ENCODE measurements at places on chromosomes 12 and 14.

- DNase-seq: no peak
Measured at GRCh38 chr12:89729946-89730459, 21.4 kb upstream of the ATP2B1 start.

DNA sequence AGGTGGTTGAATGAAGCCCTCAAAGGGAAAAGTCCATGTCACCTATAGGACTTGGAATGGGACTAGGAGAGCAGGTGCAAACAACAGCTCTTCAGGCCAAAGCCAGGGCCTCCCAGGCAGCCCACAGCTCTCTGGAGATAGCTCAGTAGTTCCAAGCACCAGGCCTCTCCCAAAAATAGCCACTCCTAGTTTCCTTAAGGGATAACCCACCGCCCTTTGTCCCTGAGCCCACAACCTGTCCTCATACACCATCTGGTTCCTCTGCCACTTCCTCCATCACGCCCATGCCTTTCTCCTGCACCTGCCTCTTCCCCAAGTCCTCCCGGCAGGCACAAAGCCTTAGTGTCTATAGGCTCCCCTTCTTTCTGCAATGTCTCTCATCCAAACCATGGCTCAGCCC, 2.1 kb downstream of the RAB15 start:
- DNase-seq: no peak

GRCh38 chr14:90548455-90548854, 151.6 kb downstream of the CALM1 start:
- DNase-seq: no peak

DNA sequence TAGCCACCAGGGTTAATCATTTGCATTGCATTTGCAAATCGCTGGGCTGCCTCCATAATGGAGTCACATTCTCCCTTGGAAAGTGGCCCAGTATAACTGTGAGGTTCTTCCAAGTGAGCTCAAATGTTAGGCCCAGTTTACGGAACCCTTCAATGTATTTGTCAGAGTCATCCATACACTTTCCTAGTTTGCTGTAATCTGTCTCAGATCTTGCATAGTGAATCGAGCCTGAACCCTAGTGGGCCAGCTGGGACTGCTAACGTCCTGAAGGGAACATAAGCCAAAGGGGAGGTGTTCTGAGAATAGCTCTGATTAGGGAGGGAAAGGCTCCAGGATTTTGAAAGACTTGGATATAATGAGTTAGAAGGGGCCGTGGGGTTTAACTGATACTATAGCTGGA, 406.3 kb downstream of the SLC6A15 start:
- DNase-seq: no peak

- DNase-seq: no peak
Measured at GRCh38 chr12:22969521-22969920, 344.6 kb downstream of the ETNK1 start.

DNA sequence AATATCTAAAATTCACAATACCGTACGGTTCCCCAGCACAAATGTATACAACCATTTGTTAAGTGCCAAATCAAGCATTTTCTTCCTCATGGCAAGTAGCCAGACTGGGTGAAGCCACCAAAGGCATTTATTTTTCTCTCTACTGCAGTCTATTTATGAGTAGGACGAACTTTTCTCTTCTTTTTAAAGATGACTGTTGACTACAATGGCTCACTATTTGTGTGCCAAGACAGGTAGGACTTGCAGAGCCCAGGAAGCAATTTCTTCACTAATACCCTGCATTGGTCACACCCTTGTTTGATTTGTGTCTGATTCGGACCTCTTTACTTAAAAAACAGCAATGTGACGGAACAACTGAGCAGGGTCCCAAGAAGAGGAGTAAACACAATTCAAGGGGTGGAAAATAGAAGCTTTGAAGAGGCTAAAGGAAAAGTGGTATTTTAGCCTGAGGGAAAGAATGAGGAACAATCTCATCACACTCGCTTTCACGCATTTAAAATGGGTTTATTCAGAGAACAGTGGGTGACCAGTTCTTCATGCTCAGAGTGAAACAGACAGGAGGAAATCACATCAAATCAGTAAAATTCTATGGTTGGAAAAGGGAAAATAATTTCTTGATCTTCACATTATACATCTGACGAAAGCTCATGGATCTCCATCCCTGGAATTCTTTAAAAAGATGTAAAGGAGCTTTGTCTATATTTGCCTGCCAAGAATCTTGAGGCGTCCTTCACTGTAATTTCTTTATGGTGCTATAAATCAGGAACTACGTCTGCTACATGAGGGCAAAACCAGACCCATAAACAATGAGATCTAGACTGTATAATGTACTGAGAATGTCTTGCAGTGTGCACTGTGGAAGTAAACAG, 183.8 kb downstream of the PPM1H start:
- DNase-seq: no peak

GRCh38 chr12:1573960-1574864, 20.2 kb downstream of the FBXL14 start:
- no peak for DNase-seq

DNA sequence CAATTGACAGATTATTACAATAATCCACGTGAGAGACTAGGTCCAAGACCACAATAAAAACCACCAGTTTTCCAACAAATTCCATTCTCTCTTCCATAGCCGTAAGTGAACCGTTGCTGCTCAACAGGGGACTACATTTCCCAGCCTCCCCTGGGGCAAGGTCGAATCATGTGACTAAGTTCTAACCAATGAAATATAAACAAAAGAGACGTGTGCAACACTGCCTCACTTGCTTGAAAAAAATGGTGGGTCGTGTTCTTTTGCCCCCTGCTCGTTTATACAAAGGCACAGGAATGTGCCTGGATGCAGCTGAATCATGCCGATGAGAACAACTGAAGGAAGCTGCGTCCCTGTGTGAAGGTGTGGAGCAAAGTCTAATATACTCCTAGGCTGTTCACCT, 51.1 kb downstream of the HSPB8 start:
- DNase-seq: no peak

DNA sequence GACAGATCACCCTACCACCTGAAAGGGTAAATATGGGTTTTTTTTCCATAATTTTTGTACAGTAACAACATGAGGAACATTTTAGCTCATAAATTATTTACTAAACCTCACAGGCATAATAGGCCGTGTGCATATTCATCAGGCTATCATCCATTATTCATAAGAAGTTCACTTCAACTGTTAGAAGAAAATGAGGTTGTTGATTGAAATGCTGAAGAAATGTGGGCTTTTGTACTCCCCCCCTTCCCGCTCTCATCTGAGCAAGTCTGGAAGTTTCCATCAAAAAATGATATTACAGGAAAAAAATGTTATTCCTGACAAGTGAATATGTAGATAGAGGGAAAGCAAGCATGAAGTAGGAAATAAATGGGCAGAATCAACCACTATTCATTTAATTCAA, 7.9 kb upstream of the POU6F1 start:
- DNase-seq: no peak

GRCh38 chr14:52825085-52825484, 33.7 kb upstream of the GNPNAT1 start:
- DNase-seq: no peak

GRCh38 chr12:93847517-93848474, 170.6 kb downstream of the CRADD start:
- no peak for DNase-seq

DNA sequence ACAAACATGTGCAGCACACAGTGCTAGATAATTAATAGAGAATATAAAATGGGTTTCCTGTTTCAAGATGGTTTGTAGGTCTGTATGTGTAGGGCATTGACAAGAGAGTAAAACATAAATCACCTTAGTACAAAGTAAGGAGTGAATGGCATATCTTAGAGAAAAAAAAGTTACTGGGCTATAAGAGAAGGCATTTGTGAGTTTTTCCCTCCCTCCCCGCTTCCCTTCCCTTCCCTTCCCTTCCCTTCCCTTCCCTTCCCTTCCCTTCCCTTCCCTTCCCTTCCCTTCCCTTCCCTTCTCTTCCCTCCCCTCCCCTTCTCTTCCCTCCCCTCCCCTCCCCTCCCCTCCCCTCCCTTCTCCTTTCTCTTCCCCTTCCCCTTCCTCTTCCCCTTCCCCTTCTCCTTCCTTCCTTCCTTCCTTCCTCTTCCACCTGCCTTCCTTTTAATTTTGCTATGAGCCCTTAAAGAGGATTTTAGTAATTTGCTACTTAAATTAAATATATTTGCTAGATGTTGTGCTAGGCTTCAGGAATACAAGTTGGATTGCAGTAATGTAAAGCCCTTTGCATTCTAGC, 57.1 kb downstream of the LRRK2 start:
- DNase-seq: no peak

- no peak for DNase-seq
Measured at GRCh38 chr12:13695781-13696180, 285.6 kb downstream of the GRIN2B start.

DNA sequence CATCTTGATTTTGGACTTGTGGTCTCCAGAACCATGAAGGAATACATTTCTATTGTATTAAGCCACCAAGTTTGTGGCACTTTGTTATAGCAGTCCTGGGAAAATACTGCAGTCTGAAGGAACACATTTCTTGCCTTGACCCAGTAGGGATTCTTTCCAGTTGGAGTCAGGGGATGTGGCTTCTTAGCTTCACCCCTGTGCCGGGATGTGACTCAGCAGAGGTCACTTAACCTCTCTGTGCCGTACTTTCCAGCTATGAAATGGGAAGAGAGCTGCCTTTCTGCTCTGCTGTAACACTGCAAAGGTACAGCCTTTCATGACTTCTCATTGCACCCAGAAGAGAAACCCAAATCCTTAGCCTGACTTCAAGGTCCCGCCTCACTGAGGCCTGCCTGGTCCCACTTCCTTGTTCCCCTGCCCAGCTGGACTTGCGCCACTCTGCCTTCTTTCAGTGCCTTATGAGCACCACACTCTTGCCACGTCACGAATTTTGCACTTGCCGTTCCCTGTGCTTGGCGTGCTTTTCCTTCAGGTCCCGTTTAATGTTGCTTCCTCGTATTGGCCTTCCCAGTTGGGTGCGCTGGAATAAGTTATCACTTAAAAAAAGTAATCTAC, 24.2 kb downstream of the CHST11 start:
- no peak for DNase-seq

DNA sequence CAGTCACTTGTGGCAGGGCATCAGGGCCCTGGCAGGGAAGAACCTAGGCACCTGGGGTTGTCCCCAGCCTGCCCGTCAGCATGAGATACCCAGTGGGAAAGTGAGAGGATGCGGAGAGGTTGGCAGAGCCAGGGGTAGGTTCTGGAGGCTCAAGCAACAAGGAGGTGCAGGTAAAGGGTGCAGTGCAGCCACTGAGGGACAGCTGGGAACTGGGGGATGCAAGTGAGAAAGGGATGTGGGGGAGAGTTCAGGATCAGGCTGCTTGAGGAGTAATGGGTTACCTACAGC, 18.7 kb downstream of the VASH1 start:
- no peak for DNase-seq

- no peak for DNase-seq
Measured at GRCh38 chr12:19299765-19300164, 139.5 kb upstream of the AEBP2 start.

DNA sequence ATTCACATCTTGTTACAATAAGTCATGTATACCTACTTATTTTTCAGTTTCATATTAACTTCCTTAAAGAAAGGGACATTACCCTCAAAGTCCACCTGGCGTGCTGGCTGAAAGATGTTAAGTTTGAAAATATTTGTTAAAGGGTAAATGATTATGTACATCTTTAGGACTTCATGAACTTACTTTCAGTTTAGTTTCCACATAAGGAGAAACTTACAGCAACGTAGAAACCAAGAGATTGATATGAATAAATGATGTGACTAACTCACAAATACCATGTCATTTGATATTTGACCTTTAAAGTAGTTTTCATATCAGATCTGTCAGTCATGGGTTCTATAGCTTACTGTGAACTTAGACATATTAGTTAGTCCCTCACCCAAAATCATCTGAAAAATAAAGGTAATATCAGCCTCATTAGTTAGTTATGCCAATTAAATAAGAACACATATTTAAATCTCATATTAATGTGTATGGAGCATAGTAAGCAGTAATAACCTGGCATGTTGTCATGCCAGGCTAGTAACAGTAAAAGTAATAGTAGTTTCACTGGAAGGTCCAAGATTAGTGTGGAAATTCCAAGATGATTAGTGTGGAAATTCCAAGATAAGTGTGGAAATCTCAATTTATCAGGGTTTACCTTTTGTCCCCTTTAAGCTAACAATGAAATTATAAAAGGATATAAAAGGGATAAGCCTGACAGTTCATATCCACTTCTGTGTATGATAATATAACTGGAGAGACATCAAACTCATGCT, 1.9 kb upstream of the CLEC2D start:
- DNase-seq: no peak

GRCh38 chr12:46227616-46228015, 41.2 kb downstream of the SLC38A1 start:
- DNase-seq: no peak

- DNase-seq: no peak
Measured at GRCh38 chr14:24659916-24660570, 26.1 kb upstream of the GZMB start.

DNA sequence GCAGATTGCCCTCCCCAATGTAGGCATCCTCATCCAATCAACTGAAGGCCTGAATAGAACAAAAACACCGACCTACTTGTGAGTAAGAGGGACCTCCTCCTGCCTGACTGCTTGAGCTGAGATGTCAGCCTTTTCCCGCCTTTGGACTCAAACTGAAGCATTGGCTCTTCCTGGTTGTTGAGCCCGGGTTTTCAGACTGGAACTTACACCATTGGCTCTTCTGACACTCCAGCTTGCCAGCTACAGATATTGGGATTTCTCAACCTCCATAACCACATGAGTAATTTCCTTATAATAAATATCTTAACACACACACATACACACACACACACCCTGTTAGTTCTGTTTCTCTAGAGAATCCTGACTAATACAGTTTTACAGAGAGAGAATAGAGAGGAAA, 173.4 kb upstream of the NTF3 start:
- no peak for DNase-seq

DNA sequence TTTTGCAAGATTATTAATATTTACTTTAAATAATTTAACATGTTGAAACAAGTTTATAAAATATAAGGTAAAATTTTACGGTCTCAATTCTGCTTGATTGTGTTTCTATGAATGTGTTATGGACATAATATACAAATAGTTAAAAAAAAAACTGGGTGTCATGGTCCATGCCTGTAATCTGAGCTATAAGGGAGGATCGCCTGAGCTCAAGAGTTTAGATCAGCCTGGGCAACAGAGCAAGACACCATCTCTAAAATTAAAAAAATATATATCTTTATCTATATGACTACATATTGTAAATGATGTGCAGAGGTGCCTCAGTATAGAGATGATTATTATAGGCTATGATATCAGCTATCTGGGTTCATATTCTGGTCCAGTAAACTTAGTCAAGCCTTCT, 9.9 kb downstream of the PAPOLA start:
- DNase-seq: no peak

DNA sequence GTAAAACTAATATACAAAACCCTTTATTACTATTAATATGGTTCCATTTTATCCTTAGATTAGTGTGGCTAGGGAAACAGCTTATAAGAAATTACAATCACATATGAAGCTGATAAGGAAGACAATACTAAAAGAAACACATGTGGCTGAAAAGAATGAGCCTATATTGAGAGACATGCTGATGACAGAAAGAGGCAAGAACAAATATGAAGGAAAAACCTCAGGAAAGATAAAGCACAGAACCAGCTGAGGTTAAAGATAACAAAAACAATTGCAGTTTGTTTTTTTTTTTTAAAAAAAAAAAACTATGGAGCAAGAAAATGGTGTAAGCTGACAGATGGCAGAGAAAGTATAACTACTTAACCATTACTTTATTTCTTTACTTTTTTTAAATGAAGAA, 69.2 kb upstream of the OSBPL8 start:
- no peak for DNase-seq

- no peak for DNase-seq
Measured at GRCh38 chr12:70849265-70849960, 71.1 kb downstream of the PTPRR start.
